ENCODE measurements at places on chromosomes 7 and 10.

DNA sequence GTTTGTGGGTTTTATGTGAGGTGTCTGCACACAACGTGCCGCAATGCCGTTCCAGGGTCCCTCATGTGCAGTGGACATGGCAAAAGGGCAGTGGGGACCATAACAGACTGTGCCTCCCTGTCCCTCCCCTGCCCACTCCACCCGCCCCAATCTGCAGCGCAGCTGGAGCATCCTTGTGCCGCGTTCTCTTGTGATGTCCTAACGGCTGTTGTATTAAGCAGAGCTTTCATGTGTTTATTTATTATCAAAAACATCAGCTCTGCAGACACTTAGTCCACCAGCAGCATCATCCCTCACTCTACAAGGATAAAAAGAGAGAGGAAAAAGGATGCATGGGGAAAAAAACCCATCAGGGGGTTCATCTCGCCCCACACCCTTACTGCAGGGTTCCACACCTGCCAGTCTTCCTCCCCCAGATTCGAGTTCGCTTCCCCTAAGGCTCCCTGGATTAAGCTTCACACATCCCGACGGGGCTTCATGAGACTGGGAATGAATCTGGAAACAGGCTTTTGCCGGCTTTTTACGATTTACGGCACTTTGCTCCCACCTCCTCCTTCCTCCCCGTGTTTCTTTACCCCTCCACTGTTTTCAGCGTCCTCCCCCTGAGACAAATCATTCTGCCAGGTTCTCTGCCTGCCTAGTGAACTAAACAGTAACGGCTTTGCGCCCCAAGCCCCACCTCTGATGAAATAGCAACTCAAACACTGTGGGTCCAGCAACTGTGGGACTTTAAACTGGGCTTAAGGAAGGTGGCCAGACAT lies 301.4 kb downstream of the CAMK1D start:
- no peak for DNase-seq

DNA sequence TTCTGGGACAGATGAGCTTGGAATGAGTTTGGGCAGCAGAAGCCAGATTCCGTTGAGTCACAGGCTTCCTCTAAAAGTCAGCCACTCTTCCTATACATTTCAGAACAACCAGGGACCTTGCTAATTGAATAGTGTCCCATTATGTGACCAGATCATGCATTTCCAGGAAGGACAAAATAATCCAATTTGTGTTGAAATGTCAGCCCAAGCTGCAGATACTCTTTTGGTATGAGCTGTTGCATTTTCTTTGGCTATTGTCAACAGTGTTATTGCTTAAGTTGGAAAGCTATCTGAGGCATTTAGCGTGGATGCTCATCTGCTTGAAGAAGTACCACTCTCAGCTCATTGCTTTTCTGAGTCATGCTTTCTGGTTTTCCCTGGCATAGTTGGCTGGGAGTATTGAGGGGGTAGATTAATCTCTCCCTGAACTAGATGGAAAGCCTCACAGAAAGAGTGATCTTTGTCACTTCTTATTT lies 223.7 kb upstream of the HABP2 start:
- DNase-seq: no peak

DNA sequence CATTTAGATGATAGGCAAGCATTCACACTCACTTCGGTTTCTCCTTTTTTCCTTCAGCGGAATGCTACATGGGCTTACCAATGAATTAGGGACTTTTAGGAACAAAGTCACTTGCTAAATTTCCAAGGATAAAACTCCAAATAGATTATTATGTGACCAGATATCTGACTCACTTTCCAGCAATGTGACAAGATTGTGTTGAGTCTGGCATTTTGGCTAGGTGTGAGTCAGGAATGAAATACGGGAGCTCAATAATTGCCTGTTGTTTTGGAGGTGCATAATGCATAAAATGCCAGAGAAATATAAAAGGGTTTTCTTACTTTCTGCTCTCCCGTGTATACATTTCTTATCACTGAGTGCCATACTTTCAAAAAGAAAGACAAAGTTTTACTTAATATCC lies 721.1 kb downstream of the KCNMA1 start:
- no peak for DNase-seq

DNA sequence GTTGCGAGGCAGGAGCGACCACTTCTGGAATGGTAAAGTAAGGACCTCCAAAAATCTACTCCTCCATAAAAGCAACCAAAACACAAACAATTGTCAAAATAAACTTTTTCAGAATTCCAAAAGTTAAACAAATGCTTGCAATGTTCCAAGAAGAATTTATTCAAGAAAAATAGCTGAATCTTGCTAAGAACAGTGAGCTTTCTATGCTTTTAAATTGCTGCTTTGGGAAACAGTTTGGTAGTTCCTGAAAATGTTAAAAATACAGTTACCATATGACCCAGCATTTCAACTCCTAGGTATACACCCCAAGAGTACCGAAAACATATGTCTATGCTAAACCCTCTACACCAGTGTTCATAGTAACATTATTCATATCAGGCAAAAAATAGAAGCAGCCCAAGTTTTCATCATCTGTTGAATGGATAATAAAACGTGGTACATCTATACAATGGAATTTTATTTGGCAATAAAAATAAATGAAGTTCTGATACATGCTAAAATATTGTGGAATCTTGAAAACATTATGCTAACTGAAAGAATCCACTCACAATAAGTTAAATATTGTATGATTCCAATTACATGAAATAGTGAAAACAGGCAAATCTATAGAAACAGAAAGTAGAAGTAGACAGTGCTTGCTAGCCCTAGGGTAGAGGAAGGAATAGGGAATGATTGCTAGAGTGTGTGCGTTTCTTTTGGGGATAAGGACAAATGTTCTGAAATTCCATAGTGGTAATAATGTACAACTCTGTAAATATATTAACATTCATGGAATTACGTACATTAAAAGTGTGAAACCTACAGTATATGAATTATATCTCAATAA lies 57.0 kb downstream of the LRRN3 start:
- DNase-seq: no peak
